AG08395 (cell line): ENCODE measurements at places on chromosomes 13 and 19.

DNA sequence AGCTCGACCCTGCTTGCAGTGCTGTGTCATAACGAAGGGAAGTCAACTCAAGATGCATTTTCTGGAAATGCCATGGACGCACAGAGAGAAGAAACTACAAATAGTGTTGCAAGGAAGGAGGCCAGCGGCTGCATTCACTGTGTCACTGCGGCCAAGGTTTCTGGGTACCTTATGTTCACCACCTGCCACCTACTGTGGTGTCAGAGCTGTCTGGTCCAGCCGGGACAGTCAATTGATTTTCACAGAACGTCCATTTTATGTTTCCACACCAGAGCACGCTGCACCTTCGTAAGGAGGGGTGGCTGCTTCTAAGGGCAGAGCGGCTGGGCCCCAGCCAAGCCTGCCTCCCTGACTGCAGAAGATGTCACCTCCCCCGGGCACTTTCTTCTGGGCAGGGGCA lies 17.7 kb downstream of the TSHZ3 start:
- no peak for DNase-seq

- no peak for DNase-seq
Measured at GRCh38 chr13:21336609-21337349, 122.3 kb downstream of the ZDHHC20 start.

GRCh38 chr19:17841810-17842662 lies 5.7 kb downstream of the JAK3 start:
- DNase-seq, result peak; percentile 95

GRCh38 chr13:92896842-92897241 lies 329.8 kb upstream of the GPC6 start:
- no peak for DNase-seq

DNA sequence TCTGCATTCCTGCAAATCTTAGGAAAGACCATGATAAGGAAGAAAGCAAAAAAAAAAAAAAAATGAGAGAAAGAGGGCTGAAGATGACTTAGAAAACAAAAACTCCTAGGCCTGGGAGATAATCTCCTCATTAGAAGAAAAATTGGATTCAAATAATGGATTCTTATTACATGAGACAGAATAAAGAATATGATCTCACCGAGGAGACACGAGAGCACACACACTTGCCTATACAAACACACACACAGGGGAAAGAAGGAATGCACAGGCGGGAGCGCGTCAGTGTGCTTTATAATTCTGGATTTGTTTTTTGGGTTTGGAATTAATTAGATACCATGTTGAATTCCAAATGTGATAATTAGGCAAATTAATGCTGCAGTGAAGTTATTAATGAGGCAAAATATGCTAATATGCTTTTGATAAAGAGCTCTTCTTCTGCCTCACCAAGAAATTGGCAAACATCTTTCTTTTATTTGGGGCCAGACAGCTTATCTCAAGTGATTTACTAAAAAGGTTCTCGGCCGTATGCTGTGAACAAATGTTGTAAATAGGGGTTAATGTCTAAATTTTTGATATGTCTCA lies 36.1 kb upstream of the PCDH8 start:
- DNase-seq, result no peak
